ENCODE measurements at places on chromosomes 7 and 10.

DNA sequence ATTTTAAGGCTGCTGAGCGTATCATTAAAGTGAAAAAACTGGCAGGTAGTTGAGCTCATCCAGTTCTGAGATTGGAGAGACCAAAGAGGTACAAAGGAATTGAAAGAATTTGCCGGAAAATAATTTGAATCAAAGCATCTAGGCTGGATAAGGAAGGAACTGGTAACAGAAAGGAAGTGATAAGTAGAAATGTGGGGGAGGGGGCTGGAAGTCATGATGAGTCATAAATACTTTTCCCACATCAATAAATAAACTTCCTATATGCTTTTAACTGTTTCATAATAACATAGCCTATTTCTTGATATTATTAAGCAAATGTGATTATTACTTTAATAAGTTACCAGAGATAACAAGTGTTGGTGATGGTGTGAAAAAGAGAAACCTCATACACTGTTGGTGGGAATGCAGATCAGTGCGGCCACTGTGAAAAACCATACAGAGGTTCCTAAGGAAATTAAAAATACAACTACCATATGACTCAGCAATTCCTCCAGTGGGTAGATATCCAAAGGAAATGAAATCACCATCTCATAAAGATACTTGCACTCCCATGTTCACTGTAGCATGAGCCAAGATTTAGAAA is 27.0 kb downstream of the ZNF438 start:
- DNase-seq = no peak

- DNase-seq = no peak
Observed at GRCh38 chr10:14416308-14416700, 85.6 kb upstream of the FRMD4A start.

GRCh38 chr7:37173670-37174069 is 275.0 kb downstream of the ELMO1 start:
- DNase-seq = no peak

DNA sequence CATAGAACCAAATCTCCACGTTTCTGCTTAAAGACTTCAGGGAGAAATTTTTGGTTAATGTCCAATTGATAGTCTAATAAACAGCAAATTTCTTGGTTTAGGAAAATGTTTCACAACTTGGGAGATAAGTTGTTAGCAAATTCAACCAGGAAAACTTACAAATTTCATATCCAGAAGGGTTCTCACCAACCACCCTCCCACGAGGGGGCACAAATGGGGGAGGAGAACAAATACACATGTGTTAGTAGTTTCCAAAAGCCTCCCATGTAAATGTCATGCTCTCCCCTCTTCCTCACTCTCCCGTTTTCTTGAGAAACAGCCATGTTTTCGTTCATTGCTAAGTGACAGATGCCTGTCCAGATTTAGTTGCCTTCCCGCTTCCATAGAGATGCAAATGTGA is 10.5 kb downstream of the DOCK4 start:
- DNase-seq = no peak

GRCh38 chr7:50217821-50218281 is 86.7 kb upstream of the IKZF1 start:
- no peak for DNase-seq
